ENCODE measurements at places on chromosomes 11 and 22. TPM values are rescaled to one million over a fixed set of nuclear protein-coding genes. Genes with fewer than 3 reads are reported as not detected.

TSPAN4 gene
- total RNA-seq = 59.7 TPM

DNA sequence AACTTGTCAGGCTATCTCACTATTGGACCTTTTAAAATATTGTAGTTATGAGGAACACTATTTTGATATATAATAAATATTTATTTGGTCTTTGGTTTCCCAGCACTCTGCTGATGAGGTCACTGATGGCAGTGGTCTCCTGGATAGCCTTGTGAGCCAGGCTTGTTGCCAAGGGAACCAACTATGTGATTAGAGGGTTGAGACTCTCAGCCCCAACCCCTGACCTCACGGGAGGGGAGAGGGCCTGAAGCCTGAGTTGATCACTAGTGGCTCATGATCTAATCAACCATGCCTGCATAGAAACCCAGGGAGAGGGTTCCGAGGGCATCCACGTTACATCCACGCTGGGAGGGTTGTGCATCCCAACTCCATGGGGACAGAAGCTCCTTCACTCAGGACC lies 10.8 kb downstream of the PANX1 start:
- no peak for DNase-seq
- H3K27ac ChIP-seq = no peak overlapping the region
- H3K4me3 ChIP-seq = no peak overlapping the region
- H3K4me1 ChIP-seq = peaks cover 63% of the 10 kb centered on the region
- no peaks in the 10 kb centered on the region for H3K36me3 ChIP-seq

GRCh38 chr11:126776119-126776518 lies 224.5 kb downstream of the KIRREL3 start:
- no peak overlapping the region for H3K27ac ChIP-seq
- H3K4me3 ChIP-seq = no peak overlapping the region
- no peaks in the 10 kb centered on the region for H3K4me1 ChIP-seq

ZDHHC24 gene
- total RNA-seq = 8.0 TPM

GRCh38 chr11:4808476-4808875 lies 4.3 kb upstream of the OR52R1 start:
- no peaks in the 10 kb centered on the region for H3K27me3 ChIP-seq
- no peak overlapping the region for H3K4me3 ChIP-seq
- no peak for DNase-seq
- H3K27ac ChIP-seq = no peak overlapping the region
- no peaks in the 10 kb centered on the region for H3K36me3 ChIP-seq

DNA sequence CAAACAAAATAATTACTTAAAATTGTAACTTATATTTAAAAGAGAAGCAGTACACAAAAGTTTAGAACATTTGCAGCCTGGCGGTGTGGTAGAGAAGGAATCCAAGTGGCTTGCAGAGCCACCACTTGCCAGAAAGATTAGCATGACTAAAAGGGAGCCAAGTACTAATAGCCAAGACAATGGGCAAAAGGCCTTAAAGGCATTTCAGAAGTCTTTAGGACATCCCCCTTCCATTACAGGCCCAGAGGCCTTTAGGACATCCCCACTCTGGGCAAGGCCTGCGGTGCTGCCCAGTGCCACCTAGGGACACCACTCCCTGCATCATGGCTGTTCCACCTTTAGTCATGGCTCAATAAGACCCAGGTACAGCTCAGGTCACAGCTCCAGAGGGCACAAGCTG lies 32.4 kb downstream of the TMEM225 start:
- H3K36me3 ChIP-seq = no peaks in the 10 kb centered on the region
- H3K27ac ChIP-seq = no peak overlapping the region
- no peaks in the 10 kb centered on the region for H3K27me3 ChIP-seq
- DNase-seq = no peak
- H3K4me1 ChIP-seq = no peaks in the 10 kb centered on the region

- peak overlapping the region; percentile 5 for H3K4me3 ChIP-seq
- DNase-seq = no peak
- no peaks in the 10 kb centered on the region for H3K36me3 ChIP-seq
- H3K27ac ChIP-seq = peak overlapping the region; percentile 95
- peaks cover 97% of the 10 kb centered on the region for H3K4me1 ChIP-seq
These were observed 12.2 kb downstream of the BCL9L start for GRCh38 chr11:118913411-118914125.

GRCh38 chr11:11960687-11961086 lies 47.7 kb downstream of the DKK3 start:
- no peak overlapping the region for H3K27ac ChIP-seq
- H3K27me3 ChIP-seq = no peaks in the 10 kb centered on the region
- peaks cover 9% of the 10 kb centered on the region for H3K36me3 ChIP-seq
- H3K4me3 ChIP-seq = no peak overlapping the region
- DNase-seq = no peak

FXYD2 gene
- total RNA-seq = not detected

DNA sequence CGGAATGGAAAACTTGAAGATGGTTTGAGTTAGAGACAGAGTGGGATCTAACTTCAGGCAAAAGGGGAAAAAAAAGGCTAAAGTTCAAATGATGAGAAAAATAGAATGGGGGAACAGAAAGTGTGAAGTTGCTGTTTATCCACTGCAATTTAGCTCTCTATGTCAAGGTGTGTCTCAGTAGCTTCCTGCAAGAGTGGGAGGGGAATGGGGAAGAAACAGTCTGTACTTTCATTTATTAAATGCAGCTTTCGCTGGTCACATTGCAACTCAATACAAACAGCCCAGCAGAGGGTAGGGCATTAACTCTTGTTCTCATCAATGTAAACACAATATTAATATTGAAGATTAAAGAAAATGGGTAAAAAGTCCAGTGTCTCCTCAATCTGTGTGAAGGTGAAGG lies 214.7 kb upstream of the SYN3 start:
- H3K4me3 ChIP-seq = no peak overlapping the region
- H3K4me1 ChIP-seq = no peaks in the 10 kb centered on the region

DNA sequence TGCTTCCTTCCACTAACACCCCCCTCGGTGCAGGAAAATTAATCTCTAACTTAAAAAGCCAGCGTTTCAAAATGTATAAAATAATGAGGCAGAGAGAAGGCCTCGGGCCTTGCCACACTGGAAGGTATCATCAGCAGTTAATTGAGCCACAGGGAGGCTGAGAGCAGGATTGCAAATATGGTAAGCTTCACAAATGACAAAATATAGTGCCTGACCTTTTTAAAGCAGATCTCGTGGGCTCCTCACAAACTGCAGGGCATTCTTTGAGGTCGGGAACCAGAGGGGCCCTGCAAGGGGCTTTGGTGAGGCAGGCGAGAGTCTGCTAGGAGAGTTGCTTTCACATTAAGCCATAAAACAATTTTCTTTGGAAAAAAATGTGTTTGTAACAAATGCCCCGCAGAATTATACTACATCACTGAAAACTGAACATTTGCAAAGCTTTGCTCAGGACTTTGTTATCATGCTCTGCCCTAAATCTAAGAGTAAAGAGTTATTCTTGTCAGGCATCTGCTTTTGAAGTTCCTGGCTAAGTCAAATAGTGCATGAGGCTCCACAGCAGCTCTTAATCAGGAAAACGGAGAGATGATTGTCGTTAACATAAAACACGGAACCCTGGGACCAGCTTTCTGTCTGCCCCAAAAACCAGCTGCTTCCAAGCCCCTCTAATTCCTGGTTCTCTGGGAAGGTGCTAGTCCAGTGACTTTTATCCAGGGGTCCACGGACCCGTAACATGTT lies 61.4 kb upstream of the SYT13 start:
- no peaks in the 10 kb centered on the region for H3K27me3 ChIP-seq
- H3K36me3 ChIP-seq = no peaks in the 10 kb centered on the region
- H3K27ac ChIP-seq = no peak overlapping the region
- no peak for DNase-seq
- no peaks in the 10 kb centered on the region for H3K4me1 ChIP-seq

- DNase-seq = no peak
- H3K4me3 ChIP-seq = no peak overlapping the region
- no peaks in the 10 kb centered on the region for H3K27me3 ChIP-seq
- peaks cover 28% of the 10 kb centered on the region for H3K4me1 ChIP-seq
These were observed 47.5 kb upstream of the CDON start for GRCh38 chr11:126109941-126110731.

A4GALT gene
- 22.0 TPM for total RNA-seq

JAML gene
- 17.9 TPM for total RNA-seq

OR52A1 gene
- not detected for total RNA-seq

RBMXL2 gene
- not detected for total RNA-seq

GRCh38 chr22:18992543-18993198 lies 56.6 kb upstream of the PRODH start:
- no peak overlapping the region for H3K27ac ChIP-seq
- H3K27me3 ChIP-seq = no peaks in the 10 kb centered on the region
- H3K4me3 ChIP-seq = no peak overlapping the region
- DNase-seq = no peak

DNA sequence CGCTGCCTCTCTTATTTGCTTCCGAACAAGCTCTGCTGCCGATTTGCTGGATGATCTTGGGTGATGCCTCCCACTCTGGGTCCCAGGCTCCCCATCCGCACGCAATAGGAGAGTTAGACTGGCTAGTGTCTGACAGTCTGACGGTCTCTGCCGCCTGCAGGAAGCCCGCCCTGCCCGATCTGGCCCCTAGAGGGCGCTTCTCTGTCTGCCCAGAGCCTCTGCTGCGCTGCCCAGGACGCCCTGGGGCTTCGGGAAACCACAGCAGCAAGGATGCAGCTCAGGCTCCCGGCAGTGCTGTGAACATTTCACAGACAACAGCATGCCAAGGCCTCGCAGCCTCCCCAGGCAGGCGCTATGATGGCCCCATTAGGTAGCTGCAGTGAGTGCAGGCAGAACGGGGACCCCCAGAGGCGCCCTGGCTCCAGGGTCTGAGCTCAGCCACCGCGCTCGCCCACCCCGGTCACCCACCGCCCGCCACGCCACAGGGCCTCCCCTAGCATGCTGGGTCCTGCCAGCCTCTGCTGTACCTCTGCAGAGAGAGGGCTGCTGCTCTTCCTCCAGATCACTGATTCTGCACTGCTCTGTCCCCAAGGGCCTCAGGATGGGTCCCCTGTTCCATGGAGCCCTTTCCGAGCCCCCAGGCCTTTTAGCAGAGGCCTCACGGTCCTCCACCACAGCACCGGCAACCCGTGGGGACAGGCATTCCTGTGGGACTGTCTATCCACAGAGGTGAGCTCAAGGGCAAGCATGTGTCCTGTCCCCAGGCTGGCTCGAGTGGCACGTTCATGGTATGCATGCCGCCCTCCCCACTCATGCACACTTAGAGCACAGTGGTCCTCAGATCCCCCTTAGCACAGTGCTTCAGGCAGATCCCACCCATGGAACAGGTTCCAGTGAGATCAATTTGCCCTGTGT lies 4.3 kb upstream of the BAIAP2L2 start:
- H3K4me1 ChIP-seq = peaks cover 18% of the 10 kb centered on the region
- no peak for DNase-seq
- no peak overlapping the region for H3K27ac ChIP-seq
- no peak overlapping the region for H3K4me3 ChIP-seq
- no peaks in the 10 kb centered on the region for H3K27me3 ChIP-seq

DNA sequence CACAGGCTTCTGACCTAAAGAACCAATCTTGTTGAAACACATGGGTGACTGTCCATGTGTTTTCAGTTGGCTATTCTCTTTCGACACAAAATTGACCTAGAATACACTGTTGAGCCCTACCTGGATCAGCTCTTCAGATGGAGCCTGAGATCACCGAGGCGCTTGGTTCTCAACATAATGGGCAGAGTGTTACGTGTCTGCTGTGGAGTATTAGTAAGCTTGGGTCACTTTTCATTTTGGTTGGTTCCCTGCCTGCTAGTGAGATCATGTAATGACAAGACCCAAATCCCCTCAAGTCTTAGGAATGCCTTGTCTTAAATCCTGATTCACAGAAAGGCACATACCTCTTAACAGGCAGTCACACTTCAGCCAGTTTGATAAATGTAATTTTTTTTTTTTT lies 8.7 kb downstream of the MED19 start:
- no peaks in the 10 kb centered on the region for H3K4me1 ChIP-seq
- no peak for DNase-seq
- no peaks in the 10 kb centered on the region for H3K27me3 ChIP-seq
- H3K4me3 ChIP-seq = no peak overlapping the region
- H3K36me3 ChIP-seq = peaks cover 81% of the 10 kb centered on the region

MYRF gene
- 0.22 TPM for total RNA-seq

- no peaks in the 10 kb centered on the region for H3K27me3 ChIP-seq
- H3K4me3 ChIP-seq = no peak overlapping the region
- no peaks in the 10 kb centered on the region for H3K36me3 ChIP-seq
- H3K4me1 ChIP-seq = no peaks in the 10 kb centered on the region
- no peak overlapping the region for H3K27ac ChIP-seq
- no peak for DNase-seq
These were observed 32.2 kb upstream of the AQP11 start for GRCh38 chr11:77557553-77557952.

GRCh38 chr11:14927146-14927545 lies 35.1 kb upstream of the CYP2R1 start:
- no peak overlapping the region for H3K27ac ChIP-seq
- no peak for DNase-seq
- H3K4me3 ChIP-seq = no peak overlapping the region
